Breast epithelium (tissue), 4 donors: ENCODE measurements at places on chromosomes 16 and 17. TPM values are rescaled to one million over a fixed set of nuclear protein-coding genes. Genes with fewer than 3 reads are reported as not detected.

Gene FOXJ1
- total RNA-seq, result not detected

Gene TNFRSF17
- 0.98 TPM for total RNA-seq

Gene TBC1D3E
- total RNA-seq, result not detected

Gene CCL5
- total RNA-seq, result 7.6 TPM

Gene MLST8
- total RNA-seq, result 48.1 TPM

Gene TMED6
- not detected for total RNA-seq

Gene C17orf78
- not detected for total RNA-seq

Gene OR4D2
- not detected for total RNA-seq

Gene TMEM238L
- total RNA-seq, result not detected

Gene MYO19
- 71.3 TPM for total RNA-seq

GRCh38 chr16:83975590-83976260 lies 7.7 kb downstream of the NECAB2 start:
- no peak overlapping the region for H3K4me3 ChIP-seq
- no peak overlapping the region for H3K27ac ChIP-seq
- no peak for DNase-seq
- no peaks in the 10 kb centered on the region for H3K27me3 ChIP-seq

DNA sequence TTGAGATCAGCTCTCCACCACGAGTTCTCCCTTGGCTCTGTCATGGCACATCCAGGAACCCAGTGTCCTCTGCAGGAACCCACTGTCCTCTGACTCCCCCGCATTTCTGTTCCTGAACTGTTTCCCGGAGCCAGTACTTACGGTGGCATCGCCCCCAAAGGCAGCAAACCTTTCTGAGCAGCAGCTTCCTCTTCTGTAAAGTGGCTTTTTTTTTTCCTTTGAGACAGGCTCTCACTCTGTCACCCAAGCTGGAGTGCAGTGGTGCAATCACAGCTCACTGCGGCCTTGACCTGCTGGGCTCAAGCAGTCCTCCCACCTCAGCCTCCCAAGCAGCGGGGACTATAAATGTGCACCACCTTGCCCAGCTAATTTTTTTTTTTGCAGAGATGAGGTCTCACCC lies 32.2 kb downstream of the NAGPA start:
- H3K4me3 ChIP-seq, result no peak overlapping the region
- no peaks in the 10 kb centered on the region for H3K36me3 ChIP-seq
- no peaks in the 10 kb centered on the region for H3K27me3 ChIP-seq
- no peaks in the 10 kb centered on the region for H3K4me1 ChIP-seq
- DNase-seq, result no peak
- no peak overlapping the region for H3K27ac ChIP-seq

- no peak overlapping the region for H3K27ac ChIP-seq
- H3K27me3 ChIP-seq, result no peaks in the 10 kb centered on the region
- H3K36me3 ChIP-seq, result no peaks in the 10 kb centered on the region
- no peak for DNase-seq
- no peak overlapping the region for H3K4me3 ChIP-seq
Measured at GRCh38 chr16:24491731-24492130, 47.6 kb upstream of the RBBP6 start.

DNA sequence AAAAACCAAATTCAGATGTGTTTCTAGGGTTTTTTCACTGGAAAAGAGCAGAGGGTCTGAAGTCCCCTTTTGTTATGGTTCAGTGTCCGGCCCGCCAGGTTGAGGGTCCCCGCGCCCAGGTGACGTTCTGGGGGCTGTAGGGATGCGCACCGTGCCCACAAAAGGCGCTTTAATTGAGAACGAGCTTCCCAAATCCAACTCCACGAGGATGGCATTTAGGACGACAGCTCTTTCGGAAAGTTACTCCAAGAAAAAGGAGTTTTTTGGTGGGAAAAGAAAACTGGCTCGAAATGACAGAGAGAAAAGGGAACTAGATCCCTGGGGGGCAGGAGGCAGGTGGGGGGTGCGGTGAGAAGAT lies 15.9 kb upstream of the ZFHX3 start:
- peaks cover 4% of the 10 kb centered on the region for H3K4me1 ChIP-seq
- no peak for DNase-seq
- H3K4me3 ChIP-seq, result no peak overlapping the region
- H3K36me3 ChIP-seq, result no peaks in the 10 kb centered on the region
- H3K27ac ChIP-seq, result no peak overlapping the region

DNA sequence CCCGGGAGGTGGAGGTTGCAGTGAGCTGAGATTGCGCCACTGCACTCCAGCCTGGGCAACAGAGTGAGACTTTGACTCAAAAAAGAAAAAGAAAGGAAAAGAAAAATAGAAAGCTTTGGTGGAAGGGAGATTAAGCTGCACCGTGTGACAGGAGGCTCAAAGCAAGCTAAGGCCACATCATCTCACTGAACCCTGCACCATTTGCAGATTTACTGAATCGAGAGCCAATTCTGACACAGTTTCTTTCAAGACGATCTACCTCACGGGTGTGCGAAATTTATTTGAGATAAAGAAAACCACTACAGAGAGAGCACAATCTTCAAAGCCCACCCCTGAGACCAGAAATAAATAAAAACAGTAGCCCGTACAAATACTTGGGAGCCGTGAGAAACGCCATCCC lies 49.6 kb downstream of the RTN4RL1 start:
- no peak for DNase-seq
- no peaks in the 10 kb centered on the region for H3K36me3 ChIP-seq
- no peaks in the 10 kb centered on the region for H3K4me1 ChIP-seq
- no peak overlapping the region for H3K4me3 ChIP-seq

DNA sequence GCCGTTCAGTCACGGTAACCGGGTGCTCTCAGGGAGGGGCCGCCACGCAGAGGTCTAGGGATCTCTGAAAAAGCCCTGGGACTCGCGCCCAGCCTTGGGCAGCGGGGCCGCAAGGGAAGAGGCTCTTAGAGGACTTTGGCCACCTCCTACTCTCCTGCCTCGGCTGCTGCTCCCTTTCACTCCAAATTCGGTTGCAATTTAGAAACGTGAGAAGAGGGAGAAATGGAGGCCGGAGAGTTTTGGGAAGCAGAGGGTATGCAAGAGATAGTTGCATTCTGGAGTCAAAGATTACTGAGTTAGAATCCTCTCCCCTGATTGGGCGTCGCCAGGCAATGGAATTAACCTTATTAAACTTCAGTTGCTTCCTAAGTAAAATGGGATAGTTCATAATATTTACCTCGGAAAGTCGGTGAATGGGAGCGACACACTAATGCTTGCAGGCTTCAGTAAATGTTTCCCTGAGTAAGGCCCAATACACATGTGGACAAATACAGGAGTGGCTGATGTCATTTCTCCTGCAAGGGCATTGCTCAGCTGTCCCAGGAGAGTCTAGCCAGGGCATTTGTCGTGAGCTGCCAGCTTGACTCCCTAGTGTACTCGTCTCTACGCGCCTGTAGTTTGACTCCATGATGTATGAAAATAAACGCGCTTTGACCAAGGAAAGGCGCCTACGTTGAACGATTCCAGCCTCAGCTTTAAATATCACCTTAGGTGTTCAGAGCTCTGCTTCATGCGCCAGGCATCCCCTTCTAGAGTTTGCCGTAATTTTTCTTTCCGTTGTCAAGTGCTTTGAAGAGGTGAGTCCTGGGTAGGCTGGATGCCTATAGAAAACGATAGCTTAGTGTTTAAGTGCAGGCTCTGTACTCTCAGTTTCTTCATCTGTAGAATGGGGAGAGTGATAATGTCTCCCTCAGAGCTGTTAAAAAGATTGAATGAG lies 667 bp downstream of the OGFOD1 start:
- H3K4me3 ChIP-seq, result peak overlapping the region; percentile 97
- H3K4me1 ChIP-seq, result peaks cover 19% of the 10 kb centered on the region
- peak overlapping the region; percentile 76 for H3K27ac ChIP-seq
- DNase-seq, result no peak
- H3K27me3 ChIP-seq, result no peaks in the 10 kb centered on the region

- DNase-seq, result no peak
- no peak overlapping the region for H3K27ac ChIP-seq
- H3K4me3 ChIP-seq, result no peak overlapping the region
Measured at GRCh38 chr17:56863974-56864373, 30.0 kb downstream of the DGKE start.

DNA sequence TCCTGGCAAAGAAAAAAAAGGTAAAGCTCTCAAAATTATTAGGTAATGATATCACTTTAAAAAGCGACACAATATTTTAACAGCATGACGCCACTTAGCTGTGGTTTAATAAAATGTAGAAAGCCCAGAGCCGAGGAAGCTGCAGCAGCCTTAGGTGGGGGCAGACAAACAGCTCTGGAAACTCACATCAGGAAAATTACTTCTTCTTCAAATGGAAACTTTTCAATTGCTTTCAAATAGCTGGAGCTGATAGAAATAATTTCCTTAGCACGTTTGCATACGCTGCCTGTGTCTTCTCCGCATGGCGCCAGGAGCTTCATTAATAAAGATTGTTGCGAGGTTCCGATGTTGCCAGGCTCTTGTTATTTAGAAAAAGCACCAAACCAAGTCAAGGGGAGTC lies 835.3 kb upstream of the EEF2KMT start:
- DNase-seq, result no peak
- no peaks in the 10 kb centered on the region for H3K36me3 ChIP-seq
- no peaks in the 10 kb centered on the region for H3K27me3 ChIP-seq

- no peak overlapping the region for H3K4me3 ChIP-seq
- no peaks in the 10 kb centered on the region for H3K27me3 ChIP-seq
- no peaks in the 10 kb centered on the region for H3K4me1 ChIP-seq
- no peaks in the 10 kb centered on the region for H3K36me3 ChIP-seq
Measured at GRCh38 chr17:35254107-35254773, 11.4 kb downstream of the SLFN5 start.

GRCh38 chr17:72171703-72172667 lies 51.2 kb downstream of the SOX9 start:
- no peak overlapping the region for H3K4me3 ChIP-seq
- no peaks in the 10 kb centered on the region for H3K4me1 ChIP-seq
- no peaks in the 10 kb centered on the region for H3K27me3 ChIP-seq
- no peaks in the 10 kb centered on the region for H3K36me3 ChIP-seq
- no peak overlapping the region for H3K27ac ChIP-seq

DNA sequence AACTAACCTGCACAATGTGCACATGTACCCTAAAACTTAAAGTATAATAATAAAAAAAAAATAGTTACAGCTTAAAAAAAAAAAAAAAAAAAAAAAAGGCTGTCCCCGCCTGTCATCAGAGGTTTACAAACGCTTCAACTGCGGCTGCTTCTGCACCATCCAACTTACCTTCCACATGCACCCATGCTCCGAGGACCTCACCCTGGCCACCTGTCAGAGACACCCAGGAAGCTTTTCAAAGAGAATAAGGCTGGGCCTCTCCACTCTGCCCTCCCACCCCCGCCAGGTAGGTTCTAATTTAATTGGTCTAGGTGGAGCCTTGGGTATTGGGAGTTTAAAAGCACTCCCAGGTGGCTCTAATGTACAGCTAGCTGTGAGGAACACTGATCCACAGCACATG lies 64.9 kb downstream of the COPRS start:
- no peaks in the 10 kb centered on the region for H3K4me1 ChIP-seq
- H3K36me3 ChIP-seq, result no peaks in the 10 kb centered on the region
- H3K27me3 ChIP-seq, result no peaks in the 10 kb centered on the region
- no peak overlapping the region for H3K27ac ChIP-seq
- no peak overlapping the region for H3K4me3 ChIP-seq

- no peaks in the 10 kb centered on the region for H3K27me3 ChIP-seq
- no peaks in the 10 kb centered on the region for H3K4me1 ChIP-seq
- no peaks in the 10 kb centered on the region for H3K36me3 ChIP-seq
- H3K27ac ChIP-seq, result no peak overlapping the region
Measured at GRCh38 chr17:913207-913606, 66.4 kb downstream of the NXN start.

GRCh38 chr16:88084881-88085280 lies 133.6 kb downstream of the BANP start:
- no peaks in the 10 kb centered on the region for H3K36me3 ChIP-seq
- H3K27ac ChIP-seq, result no peak overlapping the region
- H3K4me3 ChIP-seq, result no peak overlapping the region
- no peaks in the 10 kb centered on the region for H3K4me1 ChIP-seq
- H3K27me3 ChIP-seq, result no peaks in the 10 kb centered on the region
- no peak for DNase-seq

DNA sequence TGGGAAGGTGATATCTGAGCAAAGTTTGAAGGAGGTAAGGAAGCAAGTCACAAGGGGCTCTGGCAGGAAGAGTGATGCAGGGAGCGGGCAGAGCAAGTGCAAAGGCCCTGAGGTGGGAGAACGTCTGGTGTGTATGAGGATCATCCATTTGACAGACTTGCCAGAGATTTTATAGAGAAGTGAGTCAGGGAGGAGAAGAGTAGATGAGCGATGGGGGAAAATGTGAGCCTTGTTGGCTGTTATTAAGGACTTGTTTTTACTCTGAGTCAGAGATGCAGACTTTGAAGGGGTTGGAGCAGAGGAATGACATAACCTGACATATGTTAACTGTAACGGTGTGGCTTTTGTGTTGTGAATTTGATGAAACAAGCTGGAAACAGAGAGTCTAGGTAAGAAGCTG lies 3.5 kb upstream of the CLEC10A start:
- no peaks in the 10 kb centered on the region for H3K27me3 ChIP-seq
- no peak overlapping the region for H3K27ac ChIP-seq
- DNase-seq, result no peak
- H3K4me3 ChIP-seq, result no peak overlapping the region
- no peaks in the 10 kb centered on the region for H3K4me1 ChIP-seq
- H3K36me3 ChIP-seq, result no peaks in the 10 kb centered on the region

- H3K27me3 ChIP-seq, result no peaks in the 10 kb centered on the region
- no peaks in the 10 kb centered on the region for H3K36me3 ChIP-seq
- no peak overlapping the region for H3K27ac ChIP-seq
- H3K4me1 ChIP-seq, result no peaks in the 10 kb centered on the region
Measured at GRCh38 chr16:56281249-56281805, 90.0 kb downstream of the GNAO1 start.

- no peak for DNase-seq
- H3K27me3 ChIP-seq, result no peaks in the 10 kb centered on the region
- H3K27ac ChIP-seq, result no peak overlapping the region
- H3K4me1 ChIP-seq, result no peaks in the 10 kb centered on the region
- H3K4me3 ChIP-seq, result no peak overlapping the region
Measured at GRCh38 chr16:51407199-51407598, 256.1 kb upstream of the SALL1 start.

GRCh38 chr16:87297407-87297806 lies 19.8 kb downstream of the C16orf95 start:
- no peaks in the 10 kb centered on the region for H3K36me3 ChIP-seq
- H3K4me3 ChIP-seq, result no peak overlapping the region
- H3K27me3 ChIP-seq, result no peaks in the 10 kb centered on the region
- no peak overlapping the region for H3K27ac ChIP-seq
- H3K4me1 ChIP-seq, result no peaks in the 10 kb centered on the region
- DNase-seq, result no peak

- no peaks in the 10 kb centered on the region for H3K4me1 ChIP-seq
- DNase-seq, result no peak
Measured at GRCh38 chr16:12627394-12627793, 176.3 kb downstream of the CPPED1 start.

GRCh38 chr17:28041844-28042656 lies 427 bp upstream of the NLK start:
- H3K27me3 ChIP-seq, result no peaks in the 10 kb centered on the region
- no peak for DNase-seq
- H3K27ac ChIP-seq, result peak overlapping the region; percentile 90
- H3K36me3 ChIP-seq, result no peaks in the 10 kb centered on the region
- peaks cover 15% of the 10 kb centered on the region for H3K4me1 ChIP-seq
- peak overlapping the region; percentile 97 for H3K4me3 ChIP-seq
